Liver (tissue), 10 donors: ENCODE measurements at places on chromosomes 2 and 18. TPM values are rescaled to one million over a fixed set of nuclear protein-coding genes. Genes with fewer than 3 reads are reported as not detected.

The OSR1 gene
- 0.70 TPM for total RNA-seq

GRCh38 chr2:191177751-191178736, 27.2 kb upstream of the STAT4 start:
- no peak for DNase-seq

DNA sequence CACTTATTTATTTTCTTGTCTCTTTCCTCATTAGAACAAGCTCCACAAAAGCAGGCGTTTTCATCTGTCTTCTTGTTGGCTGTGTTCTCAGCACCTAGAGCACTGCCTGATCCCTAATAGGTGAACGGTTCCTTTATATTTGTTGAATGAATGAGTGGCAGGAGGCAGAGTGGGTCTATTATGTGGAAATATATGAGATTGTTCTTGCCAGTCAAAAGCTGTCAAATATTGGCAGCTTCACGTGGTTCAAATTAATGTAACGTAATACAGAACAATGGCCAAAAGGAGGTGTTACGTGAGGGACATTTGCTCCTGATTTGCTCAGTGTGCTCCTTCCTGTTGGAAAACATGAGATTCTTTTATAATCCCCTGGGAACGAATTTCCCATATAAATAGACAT, 8.5 kb upstream of the ARHGAP25 start:
- DNase-seq, result no peak

DNA sequence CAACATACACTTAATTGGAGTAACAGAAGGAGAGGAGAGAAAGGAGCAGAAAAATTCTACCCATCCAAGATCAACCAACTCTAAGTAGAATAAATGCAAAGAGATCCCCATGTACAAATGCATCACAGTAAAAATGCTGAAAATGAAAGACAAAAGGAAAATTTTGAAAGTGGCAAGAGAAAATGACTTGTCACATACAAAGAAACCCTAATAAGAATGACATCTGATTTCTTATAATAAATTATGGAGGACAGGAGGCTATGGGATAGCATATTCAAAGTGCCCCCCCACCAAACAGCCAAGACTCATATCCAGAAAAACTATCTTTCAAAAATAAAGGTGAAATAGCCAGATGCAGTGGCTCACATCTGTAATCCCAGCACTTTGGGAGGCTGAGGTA, 22.2 kb upstream of the INPP4A start:
- DNase-seq, result no peak

GRCh38 chr2:238290091-238290509, 1.7 kb upstream of the PER2 start:
- DNase-seq, result no peak

DNA sequence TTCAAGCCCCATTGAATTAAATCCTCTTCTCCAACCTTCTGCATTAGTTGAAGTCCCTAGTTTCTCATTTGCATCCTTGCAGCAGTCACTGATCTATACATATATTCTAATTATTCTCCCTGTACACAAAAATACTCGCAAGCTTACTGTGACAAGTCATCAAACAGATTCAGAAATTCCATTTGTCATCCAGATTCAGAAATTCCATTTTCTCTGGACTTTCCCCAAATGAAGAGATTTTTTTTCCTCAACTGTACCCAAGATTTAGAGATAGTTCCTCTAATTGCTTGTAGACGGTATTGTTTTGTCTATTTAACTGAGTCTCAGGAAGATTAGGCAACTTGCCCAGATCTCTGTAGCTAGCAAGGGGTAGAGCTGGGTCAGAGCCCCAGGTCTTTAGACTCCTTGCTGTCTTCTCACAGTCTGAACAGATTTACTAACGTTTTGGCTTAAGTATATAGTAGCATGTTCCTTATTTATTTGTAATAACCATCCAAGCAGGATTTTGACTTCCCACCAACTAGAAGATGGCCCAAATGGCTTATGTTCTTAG, 34.2 kb downstream of the RAB12 start:
- no peak for DNase-seq

GRCh38 chr2:233989221-233989858, 61.2 kb upstream of the SPP2 start:
- no peak for DNase-seq

The ZNF397 gene
- 13.1 TPM for total RNA-seq

DNA sequence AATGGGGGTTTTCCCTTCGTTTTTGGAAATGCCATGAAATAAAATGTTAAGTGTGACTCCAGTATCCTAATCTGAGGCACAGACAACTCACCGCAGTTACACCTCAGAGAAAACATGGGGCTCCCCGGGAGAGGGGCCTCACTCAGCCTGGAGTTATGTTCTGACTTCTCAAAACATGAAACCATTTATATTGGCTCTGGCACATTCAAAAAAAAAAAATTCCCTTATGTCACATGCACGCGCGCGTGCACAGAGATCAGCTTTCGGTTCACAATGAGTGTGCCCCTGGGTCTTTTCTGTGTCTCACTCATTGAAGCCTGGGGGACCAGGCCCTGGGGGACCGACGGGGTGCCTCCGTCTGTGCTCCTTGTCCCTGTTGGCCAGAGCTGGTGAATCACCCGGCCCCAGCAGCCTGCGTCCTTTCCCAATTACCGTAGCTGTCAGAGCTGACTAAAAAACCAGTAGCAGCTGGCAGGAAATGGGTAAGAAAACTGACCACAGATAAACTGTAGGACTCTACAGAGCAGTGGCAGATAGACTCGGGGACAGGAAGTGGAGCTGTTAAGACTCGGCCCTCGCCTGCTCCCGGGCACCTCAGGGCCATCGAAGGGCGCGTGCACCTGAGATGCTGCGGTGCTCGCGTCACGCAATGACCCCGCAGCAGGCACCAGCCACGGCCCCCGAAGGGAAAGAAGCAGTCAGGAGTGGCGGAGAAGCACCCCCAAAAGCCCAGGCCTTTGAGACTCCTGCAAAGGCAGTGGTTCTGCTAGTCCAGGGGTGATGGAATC, 138.3 kb upstream of the ID2 start:
- no peak for DNase-seq

The DSG4 gene
- total RNA-seq, result under 0.01 TPM

GRCh38 chr2:67954093-67954748, 108.6 kb downstream of the C1D start:
- no peak for DNase-seq

The CMPK2 gene
- total RNA-seq, result 4.6 TPM

DNA sequence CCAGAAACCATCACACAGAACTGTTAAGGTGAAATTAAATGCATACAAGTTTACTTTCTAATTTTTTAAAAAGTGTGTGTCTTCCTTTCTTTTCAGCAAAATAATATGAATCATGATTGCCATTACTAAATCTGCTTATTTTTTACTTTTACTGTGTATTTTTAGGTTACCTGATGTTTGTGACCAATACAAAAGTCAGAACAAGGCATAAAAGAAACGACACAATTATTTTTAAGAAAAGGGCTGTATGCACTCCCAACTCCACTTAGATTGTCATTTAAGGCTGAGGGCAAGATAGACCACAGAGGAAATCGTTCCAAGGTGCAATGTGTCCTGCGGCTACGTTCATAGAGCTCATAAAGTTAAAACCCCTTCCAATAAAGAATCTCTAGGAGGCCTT, 797.0 kb downstream of the TDRD15 start:
- no peak for DNase-seq
